ENCODE measurements at places on chromosomes 4 and X.

- no peak for DNase-seq
These were observed 218.9 kb downstream of the PCDH7 start for GRCh38 chr4:30939069-30939468.

- no peak for DNase-seq
These were observed at the start of gene GAGE10 for GRCh38 chrX:49303346-49303745. Gene GAGE10 (plus strand): TSS chrX:49303646. CDS start chrX:49304860, 1,214 bp downstream.

DNA sequence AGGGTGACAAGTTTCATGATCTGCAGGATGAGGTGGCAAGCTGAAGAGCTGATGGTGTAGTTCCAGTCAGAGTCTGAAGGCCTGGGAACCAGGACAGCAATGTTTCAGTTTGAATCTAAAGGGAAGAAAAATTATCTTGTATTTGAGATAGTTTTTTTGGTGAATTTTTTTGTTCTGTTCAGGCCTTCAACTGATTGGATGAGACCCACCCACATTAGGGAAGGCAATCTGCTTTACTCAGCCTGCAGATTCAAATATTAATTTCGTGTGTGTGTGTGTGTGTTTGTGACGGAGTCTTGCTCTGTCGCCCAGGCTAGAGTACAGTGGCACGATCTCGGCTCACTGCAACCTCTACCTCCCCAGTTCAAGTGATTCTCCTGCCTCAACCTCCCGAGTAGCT is 22.1 kb upstream of the SMIM14 start:
- DNase-seq, result no peak

DNA sequence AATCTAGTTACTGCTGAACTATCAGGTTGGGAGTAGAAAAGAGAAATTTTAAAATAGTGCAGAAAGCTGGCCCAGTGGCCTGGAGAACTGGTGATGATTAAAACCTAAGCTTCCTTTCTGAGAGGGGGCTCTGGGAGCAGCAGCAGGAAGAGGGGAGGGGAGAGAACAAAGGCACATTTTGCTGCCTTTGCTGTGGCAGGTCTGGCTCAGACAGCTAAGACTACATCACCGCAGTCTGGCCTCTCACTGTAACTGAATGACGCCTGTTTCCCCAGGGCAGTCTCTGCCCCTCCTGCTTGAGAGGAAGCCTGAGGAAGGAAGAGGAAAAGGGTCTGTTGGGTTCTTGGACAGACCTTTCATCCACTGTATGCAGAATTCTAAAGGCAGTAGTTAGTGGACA is 148.5 kb downstream of the FRAS1 start:
- no peak for DNase-seq

GRCh38 chr4:77505275-77505957 is 100.2 kb upstream of the CXCL13 start:
- DNase-seq, result no peak

DNA sequence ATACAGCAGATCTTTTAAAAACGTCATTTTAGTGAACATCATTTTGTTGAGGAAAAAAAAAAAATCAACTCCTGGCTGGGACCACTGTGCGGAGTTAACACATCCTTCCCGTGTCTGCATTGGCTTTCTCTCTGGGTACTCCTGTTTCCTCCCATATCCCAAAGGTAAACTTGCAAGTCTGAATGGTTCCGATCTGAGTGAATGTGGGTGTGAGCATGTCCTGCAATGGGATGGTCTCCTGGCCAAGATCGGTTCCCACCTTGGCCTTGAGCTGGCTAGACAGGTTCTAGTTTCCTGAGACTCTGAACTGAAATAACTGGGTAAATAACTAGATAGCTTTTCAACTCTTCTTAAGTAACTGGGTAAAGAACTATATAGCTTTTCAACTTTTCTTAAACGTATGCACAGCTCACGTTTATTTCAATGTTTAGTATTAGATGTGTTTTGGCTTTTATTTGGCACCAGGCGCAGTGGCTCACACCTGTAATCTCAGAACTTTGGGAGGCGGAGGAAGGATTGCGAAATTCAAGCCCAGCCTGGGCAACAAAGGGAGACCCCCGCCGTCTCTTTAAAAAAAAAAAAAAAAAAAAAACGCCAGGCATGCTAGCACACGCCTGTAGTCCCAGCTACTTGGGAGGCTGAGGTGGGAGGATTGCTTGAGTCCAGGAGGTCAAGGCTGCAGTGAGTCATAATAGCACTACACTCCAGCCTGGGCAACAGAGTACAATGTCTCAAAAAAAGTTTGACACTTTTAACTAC is 14.0 kb downstream of the RBMX start:
- DNase-seq, result no peak

DNA sequence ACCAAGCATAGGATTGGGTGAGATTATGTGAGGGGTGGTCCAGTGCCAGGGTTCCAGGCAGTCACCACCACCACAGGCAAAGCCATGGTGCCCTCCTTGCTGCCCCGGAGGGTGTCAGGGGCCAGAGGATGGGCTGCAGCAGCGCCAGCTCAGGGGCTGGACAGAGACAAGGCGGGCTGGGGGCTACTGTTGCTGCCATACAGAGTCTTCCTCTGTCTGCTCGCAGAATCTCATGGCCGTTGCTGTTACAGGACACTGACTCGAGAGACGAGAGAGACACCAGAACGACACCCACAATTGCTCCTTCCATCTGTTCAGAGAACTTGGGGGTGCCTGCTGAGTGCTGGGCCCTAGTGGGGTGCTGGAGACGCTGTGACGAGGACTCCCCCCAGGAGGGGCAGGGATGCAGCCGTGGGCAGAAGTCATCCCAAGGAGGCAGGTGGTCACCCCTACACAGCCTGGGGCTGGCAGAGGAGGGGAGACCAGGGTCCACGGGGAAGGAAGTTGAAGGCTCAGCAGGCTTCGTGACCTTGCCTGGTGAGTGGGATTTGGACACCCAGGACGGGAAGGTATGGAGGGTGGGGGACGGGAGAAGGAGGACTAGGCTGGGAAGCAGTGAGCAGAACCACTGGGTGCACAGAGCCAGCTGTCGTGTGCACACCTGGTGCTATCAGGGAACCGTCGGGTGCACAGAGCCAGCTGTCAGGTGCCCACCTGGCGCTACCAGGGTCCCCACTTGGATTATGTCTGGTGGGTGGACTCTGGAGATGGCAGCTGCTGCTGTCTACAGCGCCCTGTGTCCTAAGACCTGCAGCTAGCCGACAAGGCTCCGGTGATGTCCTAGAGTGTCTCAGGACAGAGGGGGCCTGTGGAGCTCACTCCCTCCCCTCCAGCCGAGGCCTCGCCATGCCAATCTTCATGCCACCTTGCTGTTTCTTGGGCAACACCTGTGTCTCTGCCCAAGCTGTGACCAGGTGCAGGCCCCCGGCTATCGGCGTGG is 43.9 kb upstream of the HMX1 start:
- DNase-seq, result no peak

DNA sequence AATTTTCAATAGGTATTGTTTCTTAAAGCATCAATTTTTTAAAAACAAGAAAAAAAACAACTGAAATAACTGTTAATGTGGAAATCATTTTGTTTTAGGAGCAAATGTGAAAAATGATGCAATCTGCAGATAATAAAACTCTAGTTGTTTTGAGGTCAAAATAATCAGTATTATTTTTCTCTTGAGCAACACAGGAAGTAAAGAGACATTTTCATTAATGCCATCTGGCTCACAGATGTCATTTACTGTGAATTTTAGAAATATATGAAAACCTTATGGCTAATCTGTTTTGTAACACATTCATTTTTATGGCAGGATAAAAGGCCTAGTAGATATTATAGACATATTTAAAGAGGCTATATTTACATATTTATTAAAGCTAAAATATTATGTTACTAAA is 141.6 kb downstream of the PCDH18 start:
- peak; percentile 83 for DNase-seq

DNA sequence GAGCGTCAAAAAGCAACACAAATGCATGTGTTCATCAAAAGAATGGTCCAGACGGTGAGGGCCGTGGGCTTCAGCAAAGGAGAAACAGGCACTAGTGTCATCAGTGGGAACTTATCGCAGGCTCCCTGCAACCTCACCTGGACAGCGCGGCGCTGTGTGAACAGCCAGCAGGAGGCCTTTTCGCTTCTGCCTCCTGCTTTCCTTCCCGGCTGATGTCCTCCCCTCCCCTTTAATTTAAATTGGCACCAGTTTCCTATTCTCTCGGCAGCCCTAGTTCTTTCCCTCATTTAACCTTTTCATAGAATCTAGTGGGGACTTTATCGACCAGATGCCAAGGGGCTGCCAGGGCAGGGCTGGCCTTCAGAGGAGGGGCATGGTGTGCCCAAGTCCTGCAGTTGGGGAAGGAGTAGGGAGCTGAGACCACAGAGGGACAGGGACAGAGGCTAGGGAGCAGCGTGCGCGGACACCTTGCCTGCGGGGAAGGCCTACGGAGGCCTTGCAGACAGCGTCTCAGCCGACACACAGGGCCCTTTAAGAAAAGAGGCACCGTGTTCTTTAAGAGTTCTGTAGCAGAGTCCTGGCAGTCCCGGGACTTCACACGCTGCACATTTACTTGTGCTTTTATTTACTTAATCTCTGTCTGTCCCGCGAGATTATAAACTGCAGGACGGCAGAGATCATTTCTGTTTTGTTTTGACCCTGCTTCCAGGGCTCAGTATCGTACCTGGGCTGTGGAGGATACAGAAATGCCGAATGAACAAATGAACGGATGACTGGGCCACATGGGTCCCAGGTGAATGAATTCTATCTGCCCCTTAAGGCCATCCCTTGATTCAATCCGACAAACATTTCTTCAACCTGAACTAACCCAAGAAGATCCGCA is 8.4 kb upstream of the SORBS2 start:
- no peak for DNase-seq

DNA sequence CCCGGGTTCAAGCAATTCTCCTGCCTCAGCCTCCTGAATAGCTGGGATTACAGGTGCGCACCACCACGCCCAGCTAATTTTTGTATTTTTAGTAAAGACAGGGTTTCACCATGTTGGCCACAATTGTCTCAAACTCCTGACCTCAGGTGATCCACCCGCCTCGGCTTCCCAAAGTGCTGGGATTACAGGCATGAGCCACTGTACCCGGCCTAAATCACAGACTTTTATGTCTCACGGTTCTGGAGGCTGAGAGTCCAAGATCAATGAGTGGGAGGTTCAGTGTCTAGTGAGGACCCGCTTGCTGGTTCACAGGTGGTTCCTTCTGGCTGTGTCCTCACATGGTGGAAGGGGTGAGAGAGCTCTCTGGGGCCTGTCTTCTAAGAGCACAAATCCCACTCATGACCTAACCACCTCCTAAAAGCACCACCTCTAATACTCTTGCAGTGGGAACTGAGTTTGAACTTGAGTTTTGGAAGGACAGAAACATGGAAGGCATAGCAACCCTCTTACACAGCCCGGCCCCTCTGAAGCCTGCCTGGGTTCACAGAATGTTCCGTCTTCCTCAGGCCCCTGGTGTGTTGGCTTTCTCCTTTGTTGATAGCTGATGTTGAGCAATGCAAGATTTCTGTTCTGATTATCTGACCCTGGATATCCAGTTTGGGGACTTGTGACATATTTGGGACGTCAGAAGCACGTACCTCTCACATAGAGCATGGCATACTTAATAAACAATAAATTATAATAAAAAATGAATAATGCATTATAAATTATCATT is 1.9 kb upstream of the AKAP17A start:
- no peak for DNase-seq

DNA sequence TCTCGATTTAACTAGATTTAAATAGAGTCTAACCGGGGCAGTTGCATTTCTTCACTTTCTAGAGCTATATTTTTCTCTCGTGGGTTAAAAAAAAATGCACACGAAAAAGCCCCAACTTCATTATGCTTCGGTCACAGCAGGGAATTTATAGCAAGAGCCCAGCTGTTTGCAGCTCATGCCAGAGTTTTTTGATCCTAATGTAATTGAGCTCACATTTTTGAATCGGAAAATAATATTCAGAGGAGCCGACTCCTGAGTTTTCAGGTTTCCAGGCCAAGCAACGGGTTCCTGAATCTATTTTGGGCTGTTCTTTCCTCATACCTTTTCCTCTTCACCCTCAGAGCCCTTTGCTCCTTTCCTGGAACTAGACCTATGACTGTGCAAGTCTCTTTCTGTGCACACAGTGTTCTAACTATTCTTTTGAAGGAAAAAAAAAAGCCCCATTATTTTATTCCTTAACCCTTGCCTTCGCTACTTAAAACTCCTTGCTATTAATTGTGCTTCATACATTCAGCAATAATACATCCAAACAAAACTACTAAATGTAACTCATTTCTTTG is 27.5 kb upstream of the ESX1 start:
- no peak for DNase-seq

- peak; percentile 33 for DNase-seq
These were observed 1.6 kb downstream of the APBB2 start for GRCh38 chr4:41212616-41213203.

DNA sequence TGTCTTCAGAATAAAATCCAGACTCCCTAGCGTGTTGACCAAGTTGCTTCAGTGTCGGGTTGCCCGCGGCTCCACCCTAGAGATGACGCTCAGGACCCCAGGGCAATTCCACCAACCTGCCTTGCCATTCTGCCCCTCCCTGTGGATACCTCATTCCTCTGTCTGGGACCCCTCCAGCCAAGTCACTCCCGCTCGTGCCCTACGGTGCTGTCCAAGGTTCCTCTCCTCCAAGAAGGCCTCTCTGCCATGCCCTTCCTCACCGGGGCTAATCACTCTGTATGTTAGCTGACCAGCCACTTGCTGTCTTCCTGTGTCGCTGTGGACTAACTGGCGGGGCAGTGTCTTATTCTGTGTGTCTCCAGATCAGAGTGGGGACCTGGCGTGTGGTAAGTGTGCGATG is 46.6 kb downstream of the TENM3 start:
- no peak for DNase-seq

DNA sequence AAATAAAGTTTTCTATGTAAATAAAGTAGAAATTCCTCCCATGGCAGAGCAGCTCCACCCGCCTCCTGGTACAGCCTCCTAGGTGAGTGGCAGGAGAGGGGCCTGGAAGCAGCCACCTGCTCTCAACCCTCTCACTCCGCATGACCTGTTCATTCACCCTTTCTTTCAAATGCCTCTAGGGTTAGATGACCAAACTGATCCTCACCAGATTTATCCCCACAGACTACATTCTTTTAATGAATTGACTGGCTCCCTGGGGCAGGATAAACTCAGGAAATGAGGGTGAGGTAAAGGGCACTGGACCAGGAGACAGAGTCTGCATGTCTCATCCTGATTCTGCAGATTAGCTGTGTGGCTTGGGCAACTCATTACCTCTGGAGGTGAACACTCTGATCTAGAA is 32.6 kb upstream of the NKX6-1 start:
- DNase-seq, result no peak

DNA sequence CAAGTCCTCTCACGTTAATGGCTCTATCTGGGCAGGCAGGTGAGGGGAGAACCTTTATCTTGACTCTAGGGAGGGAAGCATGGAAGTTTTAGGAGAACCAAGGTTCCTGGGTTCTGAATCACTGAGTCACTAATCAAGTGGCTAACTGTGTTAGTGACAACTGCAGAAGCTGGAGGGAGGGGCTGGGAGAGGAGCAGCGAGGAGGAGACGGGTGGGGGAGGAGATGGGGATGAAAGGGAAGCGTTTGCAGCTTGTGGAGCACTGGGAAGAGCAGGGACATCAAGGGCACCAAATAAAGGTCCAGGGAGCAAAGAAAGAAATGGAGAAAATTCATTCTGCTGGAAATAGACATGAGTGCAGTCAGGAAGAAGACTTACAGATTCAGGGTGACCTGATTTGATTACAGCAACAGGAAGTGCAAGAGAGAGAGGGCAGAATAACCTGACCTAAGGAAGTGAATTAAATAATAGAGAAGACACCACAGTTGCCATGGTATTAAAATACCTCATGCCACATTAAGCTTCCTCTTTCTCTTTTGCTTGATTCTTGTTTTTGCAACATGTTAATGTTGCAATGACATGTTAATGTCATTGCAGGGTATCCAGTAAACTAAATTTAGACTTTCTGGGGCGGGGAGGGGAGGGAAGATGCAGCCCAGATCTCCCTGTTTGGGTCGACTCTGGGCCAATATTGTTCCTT is 4.5 kb upstream of the SETD7 start:
- DNase-seq, result no peak
